ENCODE measurements at places on chromosomes 4 and X.
A peak's percentile ranks its signal among the peaks of the same experiment; 100 is the strongest.

DNA sequence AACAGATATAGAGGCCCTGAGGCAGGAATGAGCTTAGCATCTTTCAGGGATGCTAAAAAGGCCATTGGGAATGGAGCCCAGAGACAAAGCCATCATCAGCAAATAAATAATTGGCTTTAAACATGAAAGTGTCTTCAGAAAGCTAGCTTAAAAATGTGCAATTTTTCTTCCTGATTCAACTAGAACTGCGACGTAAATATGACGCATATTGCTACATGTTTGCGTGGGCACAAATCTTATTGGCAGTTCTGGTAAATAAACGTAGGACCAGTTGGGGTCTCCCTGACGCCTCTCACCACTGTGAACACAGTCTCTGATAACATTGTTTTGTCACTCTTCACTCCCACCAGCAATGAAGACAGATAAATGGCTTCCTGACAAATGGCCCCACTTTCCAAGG lies 97.3 kb upstream of the SRD5A3 start:
- DNase-seq: no peak

DNA sequence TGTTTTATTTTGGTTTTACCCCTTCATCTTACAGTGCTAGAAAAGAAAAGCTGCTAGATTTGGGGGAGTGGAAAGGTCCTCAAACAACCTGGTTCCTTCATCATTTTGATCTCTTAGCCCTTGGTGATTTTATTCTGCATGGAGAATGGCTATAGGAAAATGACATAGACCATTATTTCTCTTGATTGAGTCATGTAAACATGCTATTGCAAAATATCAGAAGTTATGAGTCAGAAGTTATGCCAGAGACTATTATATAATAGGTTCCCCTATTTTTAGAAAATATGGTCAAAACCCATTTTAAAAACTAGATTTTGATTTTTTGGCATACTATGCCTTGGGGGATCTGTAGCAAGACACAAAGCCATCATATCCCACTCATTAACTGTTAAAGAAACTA lies 83.7 kb upstream of the FAM9C start:
- peak; percentile 38 for DNase-seq

GRCh38 chr4:71130827-71131603 lies 137.6 kb downstream of the DCK start:
- DNase-seq: peak; percentile 78

- no peak for DNase-seq
Measured at GRCh38 chr4:30181512-30181911, 538.7 kb upstream of the PCDH7 start.

- DNase-seq: no peak
Measured at GRCh38 chr4:2045518-2045951, 13.6 kb upstream of the NAT8L start.

All from LHCN-M2 (cell line).